ENCODE measurements at places on chromosomes 11 and 22.

GRCh38 chr11:833114-833791 is 501 bp downstream of the CD151 start:
- no peak for DNase-seq

DNA sequence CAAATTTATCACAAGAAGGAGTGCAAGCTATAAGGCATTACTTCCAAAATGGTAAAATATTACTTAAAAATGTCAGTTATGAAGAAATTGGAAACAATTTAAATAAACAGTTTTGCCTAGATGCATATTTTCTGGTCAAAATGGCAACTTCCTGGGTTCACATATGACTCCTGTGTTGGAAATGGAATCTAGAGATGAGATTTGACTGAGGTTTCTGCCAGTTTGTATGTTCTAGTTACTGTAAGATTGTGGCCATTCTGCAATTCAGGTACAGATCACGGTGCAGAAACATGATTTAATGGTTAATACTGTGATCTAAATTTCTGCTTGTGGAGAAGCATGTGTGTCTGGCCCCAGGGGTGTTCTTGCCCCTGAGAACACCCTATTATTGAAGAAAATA is 3.4 kb upstream of the OR4C6 start:
- no peak for DNase-seq

DNA sequence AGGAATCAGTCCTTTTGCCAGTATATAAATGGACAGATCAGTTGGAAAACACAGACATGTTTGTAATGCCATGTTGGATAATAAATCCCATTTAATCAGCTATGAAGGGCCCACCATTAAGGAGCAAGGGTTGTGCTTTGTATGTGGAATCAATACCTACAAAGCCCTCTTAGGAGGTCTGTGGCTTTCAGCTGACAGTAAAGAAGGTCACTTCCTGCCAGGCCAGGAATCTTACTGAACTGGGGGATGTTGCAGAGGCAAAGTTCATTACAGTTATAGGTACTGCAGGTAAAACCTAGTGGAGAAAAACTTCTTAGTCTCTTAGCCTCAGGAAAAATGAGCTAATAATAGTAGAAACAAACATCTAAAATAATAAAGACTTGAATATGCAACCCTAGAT is 129.5 kb downstream of the FAM76B start:
- no peak for DNase-seq

GRCh38 chr11:130583801-130584211 is 135.4 kb downstream of the ADAMTS15 start:
- DNase-seq: no peak

DNA sequence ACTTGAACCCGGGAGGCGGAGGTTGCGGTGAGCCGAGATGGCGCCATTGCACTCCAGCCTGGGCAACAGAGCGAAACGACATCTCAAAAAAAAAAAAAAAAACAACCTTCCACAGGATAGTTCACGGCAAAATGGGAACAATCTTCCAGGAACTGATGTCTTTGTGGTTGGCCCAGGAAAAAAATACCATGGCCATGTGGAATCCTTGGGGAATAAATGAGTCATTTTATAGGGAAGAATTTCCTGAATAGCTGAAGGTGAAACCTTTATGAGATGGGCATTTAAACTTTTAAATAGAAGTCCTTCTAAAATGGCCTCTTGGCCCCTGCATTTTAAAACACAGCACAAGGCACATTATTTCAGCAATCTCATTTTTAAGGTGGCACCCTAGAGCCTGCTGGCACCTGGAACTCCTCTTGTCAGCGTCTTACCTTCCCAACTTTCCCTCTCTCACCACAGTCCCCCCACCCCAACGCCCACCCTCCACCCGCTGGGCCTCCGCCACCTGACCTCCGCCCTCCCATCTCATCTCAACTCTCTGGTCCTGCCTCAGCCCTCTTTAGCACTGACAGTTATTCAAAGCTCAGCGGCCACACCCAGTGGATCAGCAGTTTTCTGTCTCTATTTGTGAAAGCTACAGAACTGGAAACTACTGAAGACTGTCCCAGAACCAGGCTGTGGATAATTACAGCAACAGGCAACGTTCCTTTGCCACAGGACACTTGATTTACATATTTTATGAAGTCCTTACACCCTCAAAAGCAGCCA is 43.1 kb downstream of the SCGB1A1 start:
- no peak for DNase-seq

- DNase-seq: peak; percentile 92
Measured at GRCh38 chr22:37198258-37199102, 10.4 kb upstream of the C1QTNF6 start.

DNA sequence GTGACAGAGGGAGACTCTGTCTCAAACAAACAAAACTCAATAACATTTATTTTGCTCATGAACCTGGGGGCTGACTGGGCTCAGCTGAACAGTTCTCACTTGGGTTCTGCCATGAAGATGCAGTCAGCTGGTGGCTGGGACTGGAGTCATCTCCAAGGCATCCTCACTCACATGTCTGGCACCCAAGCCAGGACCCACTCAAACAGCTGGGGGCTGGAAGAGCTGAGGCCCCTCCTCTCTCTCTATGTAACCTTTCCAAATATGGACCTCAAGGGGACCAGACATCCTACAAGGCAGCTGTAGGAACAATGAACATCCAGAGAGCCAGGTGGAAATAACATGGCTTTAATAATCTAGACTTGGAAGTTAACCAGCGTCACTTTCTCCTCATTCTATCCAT is 16.8 kb downstream of the HSPA8 start:
- no peak for DNase-seq

DNA sequence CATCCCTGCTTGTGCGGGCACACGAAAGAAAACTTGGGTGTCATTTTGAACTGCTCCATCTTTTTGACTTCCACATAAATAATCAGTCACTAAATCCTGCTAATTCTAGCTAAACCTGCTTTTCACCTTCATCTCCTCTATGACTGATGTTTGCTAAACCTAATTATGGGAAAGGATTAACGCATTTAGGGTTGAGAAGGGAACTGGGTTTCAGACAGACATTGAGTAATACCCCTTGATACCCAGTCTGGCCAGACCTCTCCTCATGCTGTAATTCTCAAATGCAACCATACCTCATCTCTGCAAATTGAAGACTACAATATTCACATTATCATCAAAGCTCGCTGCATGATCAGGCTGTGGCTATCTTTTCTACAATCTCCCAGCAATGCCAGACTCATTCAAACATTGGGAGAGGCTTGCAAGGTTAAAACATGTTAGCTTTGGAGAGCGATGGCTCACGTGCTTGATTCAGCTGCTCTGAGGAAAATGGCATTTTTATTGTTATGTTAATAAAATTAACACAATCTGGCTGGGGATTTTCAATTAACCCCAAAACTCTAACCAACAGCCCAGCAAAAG is 2.4 kb downstream of the HPS4 start:
- no peak for DNase-seq

DNA sequence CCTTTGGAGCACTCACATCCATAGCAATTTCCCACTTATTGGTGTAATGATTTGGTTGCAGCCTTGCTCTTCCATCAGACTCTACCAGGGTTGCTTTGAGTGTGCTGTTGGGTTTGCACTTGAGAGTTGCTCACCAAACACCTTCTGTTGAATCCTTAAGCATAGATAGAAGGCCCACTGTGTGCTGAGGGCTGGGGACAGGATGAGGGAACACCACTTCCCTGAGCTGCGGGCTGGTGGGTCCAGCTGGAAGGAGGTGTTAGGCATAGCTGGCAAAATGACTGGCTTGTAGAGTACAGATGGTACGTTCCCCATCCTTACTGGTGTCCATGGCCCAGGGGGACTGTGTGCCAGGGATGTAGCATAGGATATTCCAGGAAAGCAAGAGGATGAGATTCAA is 3.9 kb downstream of the PRDM11 start:
- DNase-seq: no peak

DNA sequence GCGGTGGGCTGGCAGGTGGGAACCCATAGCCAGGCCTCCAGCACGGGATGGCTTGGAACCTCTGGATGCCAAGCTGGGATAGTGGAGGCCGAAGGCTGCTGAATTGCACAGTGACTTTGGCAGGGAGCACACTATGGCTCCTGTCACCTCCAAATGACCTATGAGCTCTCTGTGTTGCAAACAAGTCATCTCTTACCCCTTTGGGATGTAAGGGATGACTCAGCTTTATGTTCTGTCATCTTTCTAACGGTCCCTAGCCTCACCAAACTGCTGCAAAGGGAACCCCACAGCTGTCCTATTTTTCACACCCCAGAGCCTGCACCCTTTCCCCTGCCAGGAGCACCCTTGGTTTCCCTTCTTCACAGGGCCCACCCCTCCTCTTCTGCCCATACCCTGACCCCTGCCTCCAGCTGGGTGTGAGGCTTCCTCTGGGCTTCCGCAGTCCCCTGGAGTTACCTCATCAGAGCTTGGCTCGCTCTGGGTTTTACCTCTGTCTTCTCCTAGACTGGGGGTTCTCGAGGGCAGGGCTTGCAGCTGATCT is 2.7 kb upstream of the SCUBE1 start:
- DNase-seq: no peak

- DNase-seq: no peak
Measured at GRCh38 chr11:66510990-66511339, 530 bp downstream of the BBS1 start.

DNA sequence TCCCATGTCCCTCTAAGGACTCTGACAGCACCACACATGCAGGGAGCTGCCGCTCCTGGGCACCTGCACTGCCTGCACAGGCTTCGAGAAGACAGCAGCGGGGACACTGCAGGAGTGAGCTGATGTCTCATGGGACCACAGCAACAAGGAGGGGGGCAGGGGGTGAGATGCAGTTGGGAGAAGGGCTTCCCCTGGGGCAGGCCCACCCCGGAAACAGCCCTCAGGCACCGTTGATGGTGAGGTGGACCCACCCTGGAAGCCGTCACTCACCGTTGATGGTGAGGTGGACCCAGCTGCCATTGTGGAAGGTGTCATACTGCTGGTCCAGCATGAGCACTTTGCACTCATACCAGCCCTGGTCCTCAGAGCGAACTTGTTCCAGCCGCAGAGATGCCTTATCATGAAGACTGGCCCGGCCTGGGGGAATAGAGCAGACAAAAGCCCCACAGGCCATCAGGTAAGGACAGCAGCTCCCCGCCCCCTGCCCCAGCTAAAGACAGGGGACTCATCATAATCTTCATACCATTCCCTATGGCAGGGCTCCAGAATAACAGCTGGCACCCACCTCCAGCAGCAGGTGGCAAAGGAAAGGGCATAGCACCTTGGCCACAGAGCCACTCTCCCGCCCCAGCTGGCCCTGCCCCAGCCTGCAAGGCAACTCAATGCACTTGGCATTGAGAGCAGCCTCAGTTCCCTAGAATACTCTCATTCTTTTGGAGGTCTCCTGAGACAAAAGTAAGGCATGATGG is 12.6 kb downstream of the IGSF9B start:
- no peak for DNase-seq

GRCh38 chr11:36693139-36693843 is 95.3 kb upstream of the RAG2 start:
- DNase-seq: no peak

- DNase-seq: no peak
Measured at GRCh38 chr22:29580200-29580810, 608 bp downstream of the NIPSNAP1 start.

DNA sequence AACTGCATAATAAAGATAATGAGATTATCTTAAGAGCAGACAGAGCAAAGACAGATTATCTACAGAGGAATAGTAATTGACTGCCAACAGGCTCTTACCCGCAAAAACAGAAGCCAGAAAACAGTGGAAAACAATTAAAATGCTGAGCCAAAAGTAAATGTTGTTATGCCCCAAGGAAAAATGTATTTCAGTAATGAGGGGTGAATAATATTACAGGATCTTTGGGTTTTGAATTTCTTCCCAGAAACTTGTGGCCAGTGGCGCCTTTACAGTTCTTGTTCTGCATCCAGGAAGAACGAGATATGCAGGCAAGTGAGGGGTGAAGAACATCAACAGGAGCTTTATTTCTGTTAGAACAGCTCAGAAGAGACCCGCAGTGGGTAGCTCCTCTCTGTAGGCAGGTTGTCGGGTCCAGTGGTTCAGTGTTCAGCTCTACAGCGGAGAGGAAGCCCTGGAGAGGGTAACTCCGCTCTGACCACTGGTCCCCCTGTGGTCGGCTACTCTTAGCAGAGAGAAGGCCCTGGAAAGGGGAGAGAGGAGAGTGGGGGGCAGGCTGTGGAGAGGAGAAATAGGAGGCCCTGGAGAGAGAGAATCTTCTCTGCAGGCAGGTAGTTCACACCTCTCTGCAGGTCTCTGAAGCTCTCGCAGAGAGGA is 51.8 kb upstream of the SC5D start:
- DNase-seq: no peak

DNA sequence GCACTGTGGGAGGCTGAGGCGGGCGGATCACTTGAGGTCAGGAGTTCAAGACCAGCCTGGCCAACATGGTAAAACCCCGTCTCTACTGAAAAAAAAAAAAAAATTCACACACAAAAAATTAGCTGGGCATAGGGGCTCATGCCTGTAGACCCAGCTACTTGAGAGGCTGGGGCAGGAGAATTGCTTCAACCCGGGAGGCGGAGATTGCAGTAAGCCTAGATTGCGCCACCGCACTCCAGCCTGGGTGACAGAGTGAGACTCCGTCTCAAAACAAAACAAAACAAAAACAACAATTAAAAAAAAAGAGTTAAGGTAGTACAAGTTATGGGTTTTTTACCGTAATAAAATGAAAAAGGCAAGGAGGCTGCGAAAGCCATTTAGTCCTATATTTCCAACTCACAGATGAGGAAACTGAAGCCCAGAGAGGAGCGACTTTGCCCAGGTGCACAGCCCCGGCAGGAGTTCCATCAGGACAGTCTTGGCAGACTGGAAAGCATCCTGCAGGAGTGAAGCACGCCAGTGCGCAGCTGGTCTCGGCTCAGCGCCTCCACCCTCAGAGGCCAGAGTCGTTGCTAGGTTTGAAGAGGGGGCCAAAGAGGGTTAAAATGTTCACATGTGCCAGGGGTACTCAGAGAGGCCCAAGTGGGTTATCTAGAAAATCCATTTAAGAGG is 3.8 kb upstream of the FADS3 start:
- no peak for DNase-seq

DNA sequence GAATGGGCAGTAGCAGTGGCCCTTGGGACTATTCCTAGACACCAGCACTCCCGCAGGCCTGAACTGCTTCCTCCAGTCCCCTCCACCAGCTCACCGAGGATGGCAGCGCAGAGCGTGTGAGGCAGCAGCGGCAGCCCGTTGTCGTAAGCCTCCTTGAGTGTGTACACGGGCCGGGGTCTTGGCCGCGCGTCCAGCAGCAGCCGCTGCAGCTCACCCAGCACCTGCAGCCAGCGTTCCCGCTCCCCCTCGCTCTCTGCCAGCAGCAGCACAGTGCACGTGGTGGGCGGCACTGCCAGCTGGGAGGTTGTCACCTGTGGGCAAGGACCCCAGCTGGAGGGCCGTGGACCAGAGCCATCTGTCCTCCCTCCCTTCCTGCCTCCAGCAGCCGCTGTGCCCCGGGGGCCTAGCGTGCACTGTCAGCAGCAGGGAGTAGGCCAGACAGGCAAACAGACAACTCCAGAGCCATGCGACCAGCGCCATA is 13.0 kb downstream of the CDC42BPG start:
- no peak for DNase-seq

Data from stimulated activated CD4-positive, alpha-beta T cell treated with anti-CD3 and anti-CD28 coated beads, TNF-alpha, amount 100 ng/mL, for 48 hours (primary cell).